NCI-H1694 treated with DMSO at 0.1 percent for 48 hours (cell line): ENCODE measurements at places on chromosomes 6 and 20.

GRCh38 chr20:25317351-25318075, 69.6 kb downstream of the PYGB start:
- DNase-seq, result no peak

DNA sequence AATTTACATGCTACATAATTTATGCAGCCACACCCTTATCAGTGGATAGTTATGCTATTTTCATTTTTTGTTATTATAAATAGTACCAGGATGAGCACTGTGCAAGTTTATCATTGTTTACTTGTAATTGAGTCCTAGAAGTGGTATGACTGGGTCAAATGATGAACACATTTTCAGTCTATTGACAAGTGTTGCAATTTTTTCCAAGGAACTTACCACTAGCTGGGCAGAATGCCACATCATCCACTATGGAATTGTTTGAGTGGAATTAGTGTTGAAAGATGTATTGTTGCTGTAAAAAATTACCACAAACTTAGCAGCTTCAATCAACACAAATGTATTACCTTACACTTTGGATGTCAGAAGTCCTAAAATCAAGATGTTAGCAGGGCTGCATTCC, 38.1 kb upstream of the OPN5 start:
- DNase-seq, result no peak

- no peak for DNase-seq
Observed at GRCh38 chr6:34231566-34232336, 4.9 kb upstream of the HMGA1 start.

DNA sequence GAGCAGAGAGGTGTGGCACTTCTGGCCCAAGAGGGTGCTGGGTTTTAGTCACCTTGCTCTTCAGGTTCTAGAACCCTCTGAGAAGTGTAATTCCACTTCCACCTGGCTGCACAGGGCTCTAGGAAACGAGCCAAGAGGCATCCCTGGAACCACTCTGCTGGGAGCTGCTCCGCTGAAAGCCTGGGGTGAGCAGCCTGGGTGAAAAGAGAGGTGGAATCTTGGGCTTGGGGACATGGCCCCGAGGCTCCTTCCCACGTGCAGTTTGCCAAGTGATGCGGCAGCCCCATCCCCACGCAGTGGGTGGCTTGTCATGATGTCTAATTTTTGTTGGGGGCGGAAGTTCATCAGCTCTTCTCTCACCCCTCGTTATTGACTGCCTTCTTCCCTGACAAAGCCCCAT, 32.8 kb downstream of the PPP1R16B start:
- no peak for DNase-seq

DNA sequence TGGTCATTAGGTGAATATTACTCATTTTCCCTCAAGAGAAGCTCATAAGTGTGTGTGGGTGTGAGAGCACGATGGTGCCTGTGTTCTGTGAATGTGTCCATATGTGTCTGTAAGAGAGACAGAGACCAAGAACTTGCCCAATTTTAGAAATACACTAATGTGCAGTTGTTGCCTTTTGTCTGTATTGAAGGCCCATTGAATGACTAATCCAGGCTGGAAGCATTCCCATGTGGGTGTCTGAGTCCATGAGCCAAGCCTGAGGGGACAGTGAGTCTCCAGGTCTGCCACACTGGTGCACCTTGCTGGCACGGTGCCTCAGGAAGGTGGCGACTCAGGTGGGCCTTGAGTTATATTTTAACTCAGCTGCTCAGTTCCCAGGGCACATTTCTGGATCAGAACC, 25.5 kb upstream of the ASXL1 start:
- DNase-seq, result no peak
